ENCODE measurements at places on chromosomes 7 and 10. TPM values are rescaled to one million over a fixed set of nuclear protein-coding genes. Genes with fewer than 3 reads are reported as not detected.

The IDI2 gene
- total RNA-seq: not detected

The CPN1 gene
- total RNA-seq: 0.14 TPM

The TMEM229A gene
- total RNA-seq: not detected

- DNase-seq: no peak
These were observed 22.6 kb downstream of the HERC4 start for GRCh38 chr10:68052463-68052862.

- no peak for DNase-seq
These were observed 80.4 kb upstream of the BMPER start for GRCh38 chr7:33824911-33825459.

- DNase-seq: no peak
These were observed 61.6 kb downstream of the GRK5 start for GRCh38 chr10:119268871-119269506.

GRCh38 chr7:150992833-150993302, 2.1 kb downstream of the NOS3 start:
- no peak for DNase-seq

All from mucosa of descending colon (tissue), 3 donors.